Activated naive CD4-positive, alpha-beta T cell treated with Interleukin-2 at 50 U/mL for 16 hours (primary cell): ENCODE measurements at places on chromosomes 3 and 15.

DNA sequence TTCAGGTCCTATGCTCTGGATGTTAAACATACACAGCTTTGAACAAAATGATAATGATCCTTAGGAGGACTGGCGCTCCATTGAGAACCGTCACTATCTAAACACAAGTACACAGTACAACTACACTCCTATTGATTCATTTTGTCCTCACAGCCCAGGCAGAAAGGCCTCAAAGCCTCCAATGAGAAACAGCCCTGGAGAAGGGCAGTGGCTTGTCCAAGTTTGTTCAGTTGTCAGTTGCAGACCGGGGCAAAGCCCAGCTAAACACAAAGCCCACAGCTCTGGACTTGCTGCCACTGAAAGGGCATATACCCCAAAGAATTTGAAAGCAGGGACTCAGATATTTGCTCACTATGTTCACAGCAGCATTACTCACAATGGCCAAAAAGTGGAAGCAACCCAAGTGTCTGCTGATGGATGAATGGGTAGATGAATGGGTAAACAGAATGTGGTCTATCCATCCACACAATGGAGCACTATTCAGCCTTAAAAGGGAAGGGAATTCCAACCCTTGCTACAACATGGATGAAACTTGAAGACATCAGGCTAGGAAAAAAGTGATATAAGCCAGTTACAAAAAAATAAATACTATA lies 34.7 kb downstream of the NUP210 start:
- DNase-seq = no peak

DNA sequence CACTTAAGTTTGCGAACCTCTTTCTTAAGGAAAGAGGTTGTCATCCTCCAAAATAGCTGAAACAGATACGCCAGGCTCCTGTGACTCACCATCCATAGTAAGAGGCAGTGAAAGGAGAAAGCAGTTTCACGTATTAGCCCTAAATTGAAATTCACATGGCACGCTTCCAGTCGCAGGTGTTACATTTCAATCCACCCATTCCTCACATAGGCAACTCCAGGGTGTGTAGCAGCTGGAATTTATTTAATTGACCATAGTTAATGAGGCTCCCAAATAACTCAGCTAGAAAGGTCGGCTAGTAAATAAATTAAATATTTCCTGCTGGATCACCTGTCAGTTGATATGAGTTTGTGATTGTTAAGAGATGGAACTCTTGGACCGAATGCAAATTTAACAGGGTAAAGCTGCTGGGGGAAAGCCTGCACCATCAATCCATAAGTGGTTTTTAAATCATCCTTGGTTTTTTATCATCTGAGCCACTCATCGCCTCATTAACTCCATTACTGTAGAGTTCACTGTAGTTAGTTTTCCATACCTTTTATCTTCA lies 19.6 kb downstream of the NSUN3 start:
- no peak for DNase-seq

GRCh38 chr3:163513149-163513657 lies 1565.1 kb downstream of the SI start:
- no peak for DNase-seq

GRCh38 chr15:59553879-59554735 lies 57.5 kb upstream of the GCNT3 start:
- no peak for DNase-seq

DNA sequence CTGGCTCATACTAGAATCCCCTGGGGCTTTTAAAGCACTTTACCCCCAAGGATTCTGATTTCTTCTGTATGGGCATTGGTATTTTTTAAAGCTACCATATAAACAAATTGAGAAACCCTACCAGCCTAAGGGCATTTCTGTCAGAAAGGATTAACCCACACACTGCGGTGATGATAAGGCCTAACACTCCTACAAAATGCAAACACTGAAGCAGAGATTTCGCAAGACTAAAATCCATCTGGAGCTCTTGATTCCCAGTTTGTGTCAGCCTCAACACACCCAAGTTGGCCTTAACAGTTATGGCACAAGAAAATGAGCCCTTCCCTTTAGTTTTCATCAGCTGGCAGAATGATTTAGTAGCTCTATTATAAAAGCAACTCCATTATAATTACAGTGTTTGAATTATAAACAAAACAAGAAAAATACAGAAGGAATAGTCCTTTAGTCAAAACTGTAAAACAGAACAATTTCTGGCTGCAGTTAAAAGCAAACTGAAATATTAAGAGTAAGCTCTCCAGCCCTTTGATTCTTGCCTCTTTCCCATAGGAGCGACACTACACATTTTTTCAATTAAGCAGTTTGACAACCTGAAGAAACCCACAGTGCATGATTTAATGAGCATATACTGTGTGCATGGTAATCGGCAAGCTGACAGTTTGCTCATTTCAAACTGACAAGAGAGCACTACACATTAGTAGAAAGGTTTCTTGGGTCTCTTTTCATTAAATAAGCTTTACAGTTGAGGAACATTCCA lies 441.2 kb downstream of the FHIT start:
- no peak for DNase-seq

- no peak for DNase-seq
Observed at GRCh38 chr3:178193846-178194245, 342.4 kb upstream of the KCNMB2 start.

GRCh38 chr15:79653533-79653932 lies 221.4 kb downstream of the MINAR1 start:
- no peak for DNase-seq

- DNase-seq = no peak
Observed at GRCh38 chr3:98917608-98918007, 16.1 kb upstream of the DCBLD2 start.

DNA sequence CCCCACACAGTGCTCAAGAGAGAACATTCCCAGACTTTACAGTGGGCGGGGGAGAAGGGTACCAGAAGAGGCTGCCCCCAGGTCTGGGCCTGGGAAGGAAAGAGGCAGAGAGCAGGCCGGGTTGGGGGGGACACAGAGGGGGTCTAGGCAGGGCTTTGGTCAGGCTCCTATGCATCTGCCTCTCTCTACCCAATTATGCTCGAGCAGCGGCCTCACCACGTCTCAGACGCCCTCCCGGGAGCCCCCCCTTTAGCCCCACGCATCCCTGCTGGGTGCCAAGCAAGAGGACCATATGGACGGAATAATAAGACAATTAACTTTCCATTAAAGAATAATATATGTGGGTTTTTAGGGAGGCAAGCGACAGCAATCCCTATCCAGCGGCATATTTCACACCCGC lies 32.8 kb downstream of the CACNA2D2 start:
- no peak for DNase-seq

DNA sequence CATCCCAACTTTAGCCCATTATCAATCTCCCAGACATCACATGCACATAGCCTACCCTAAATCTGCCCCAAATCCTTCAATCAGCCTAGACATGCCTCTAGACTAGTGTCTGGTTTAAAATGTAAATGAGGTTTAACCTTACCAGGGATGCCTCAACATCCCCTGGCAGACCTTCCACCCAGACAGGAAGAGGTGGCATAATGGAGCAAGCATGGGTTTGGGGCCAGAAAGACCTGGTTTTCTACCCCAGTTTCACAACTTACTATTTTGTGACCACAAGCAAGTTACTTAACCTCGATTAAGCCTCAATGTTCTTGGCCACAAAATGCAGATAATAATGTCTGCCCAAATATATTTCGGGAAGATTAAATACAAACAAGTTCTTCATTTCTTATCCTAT lies 28.3 kb upstream of the THBS1 start:
- no peak for DNase-seq

GRCh38 chr15:72237029-72237852 lies 6.3 kb upstream of the PKM start:
- DNase-seq = peak; percentile 78

DNA sequence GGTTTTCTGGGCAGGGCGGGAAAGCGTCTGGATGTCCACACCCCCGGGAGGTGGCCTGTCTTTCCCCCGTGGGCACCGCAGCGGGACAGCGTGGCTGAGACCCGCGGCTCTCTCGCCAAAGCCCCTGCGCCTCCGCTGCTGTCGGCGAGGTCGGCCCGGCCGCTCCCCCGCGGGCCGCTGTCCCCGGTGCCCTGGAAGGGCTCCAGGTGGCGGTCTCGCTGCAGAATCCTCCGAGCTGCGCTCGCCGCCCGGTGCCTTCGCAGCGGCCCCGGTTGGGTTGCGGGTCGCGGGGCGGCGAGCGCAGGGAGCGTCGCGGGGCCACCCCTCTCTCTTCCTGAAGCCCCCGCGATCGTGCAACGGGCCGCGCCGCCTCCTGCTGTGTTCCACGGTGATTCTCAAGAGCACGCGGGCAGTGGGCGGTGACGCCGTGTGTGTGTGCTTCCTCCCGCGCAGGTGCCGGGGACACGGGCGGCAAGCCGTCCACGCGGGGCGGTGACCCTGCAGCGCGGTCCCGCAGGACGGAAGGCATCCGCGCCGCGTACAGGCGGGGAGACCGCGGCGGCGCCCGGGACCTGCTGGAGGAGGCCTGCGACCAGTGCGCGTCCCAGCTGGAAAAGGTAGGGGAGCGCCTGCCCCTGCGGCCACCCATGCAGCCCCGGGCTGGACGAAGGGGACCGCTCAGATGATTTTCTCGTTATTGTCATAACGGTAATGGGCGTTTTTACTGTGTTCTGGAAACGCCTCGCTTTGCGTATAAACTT lies 54.4 kb downstream of the LRRK1 start:
- no peak for DNase-seq

- no peak for DNase-seq
Observed at GRCh38 chr3:138569090-138569489, 25.0 kb downstream of the CEP70 start.

GRCh38 chr15:33125894-33126537 lies 68.5 kb downstream of the FMN1 start:
- DNase-seq = no peak

DNA sequence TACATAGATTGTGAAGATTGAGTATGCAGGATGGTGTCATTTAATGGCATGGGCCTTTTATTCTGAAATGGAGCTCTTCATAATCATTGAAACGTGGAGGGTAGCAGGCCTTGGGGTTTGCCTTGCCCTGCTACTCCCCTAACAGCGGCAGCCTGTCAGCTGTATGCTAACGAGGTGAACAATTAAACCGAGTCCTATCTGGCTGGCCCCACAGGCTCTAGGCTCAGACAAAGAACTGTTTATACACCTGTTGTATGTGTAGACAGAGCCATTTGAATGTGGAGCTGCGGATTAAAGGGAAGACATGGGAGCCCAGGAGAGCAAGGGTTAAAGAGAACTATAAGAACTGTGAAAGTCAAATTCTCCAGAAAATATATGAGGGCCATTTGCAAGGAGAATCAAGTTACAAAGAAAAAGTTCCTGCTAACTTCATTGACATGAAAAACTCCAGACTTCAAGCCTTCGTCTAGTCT lies 116.7 kb upstream of the CGNL1 start:
- DNase-seq = no peak

GRCh38 chr3:64815195-64815631 lies 127.4 kb upstream of the ADAMTS9 start:
- DNase-seq = no peak

DNA sequence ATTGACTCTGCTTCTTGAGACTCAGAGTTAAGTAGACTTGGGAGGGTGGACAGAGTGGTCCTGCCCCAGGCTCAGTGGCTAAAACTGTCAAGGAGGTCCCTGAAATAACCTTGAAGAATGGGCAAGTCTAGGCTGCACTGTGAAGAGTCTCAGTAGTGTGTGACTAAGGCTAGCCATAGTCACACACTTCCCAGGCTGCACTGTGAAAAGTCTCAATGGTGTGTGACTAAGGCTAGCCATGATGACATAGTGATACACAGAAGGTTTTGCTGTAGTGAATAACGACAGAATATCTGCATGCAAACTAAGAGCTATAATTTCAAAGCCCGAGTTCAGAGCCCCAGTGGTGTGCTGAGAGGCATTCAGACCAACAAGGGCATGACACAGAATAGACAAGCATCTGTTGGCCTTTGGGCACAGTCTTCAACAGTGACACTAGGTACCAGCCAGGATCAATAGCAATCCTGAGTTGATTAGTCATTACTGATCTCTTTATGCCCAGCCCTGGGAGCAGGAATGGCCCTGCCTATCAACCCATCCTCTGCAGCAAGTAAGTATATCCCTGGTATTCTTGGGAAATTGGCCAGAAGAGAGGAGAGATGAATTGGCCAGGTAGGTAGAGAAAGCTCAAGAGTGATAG lies 72.4 kb upstream of the BBX start:
- no peak for DNase-seq

DNA sequence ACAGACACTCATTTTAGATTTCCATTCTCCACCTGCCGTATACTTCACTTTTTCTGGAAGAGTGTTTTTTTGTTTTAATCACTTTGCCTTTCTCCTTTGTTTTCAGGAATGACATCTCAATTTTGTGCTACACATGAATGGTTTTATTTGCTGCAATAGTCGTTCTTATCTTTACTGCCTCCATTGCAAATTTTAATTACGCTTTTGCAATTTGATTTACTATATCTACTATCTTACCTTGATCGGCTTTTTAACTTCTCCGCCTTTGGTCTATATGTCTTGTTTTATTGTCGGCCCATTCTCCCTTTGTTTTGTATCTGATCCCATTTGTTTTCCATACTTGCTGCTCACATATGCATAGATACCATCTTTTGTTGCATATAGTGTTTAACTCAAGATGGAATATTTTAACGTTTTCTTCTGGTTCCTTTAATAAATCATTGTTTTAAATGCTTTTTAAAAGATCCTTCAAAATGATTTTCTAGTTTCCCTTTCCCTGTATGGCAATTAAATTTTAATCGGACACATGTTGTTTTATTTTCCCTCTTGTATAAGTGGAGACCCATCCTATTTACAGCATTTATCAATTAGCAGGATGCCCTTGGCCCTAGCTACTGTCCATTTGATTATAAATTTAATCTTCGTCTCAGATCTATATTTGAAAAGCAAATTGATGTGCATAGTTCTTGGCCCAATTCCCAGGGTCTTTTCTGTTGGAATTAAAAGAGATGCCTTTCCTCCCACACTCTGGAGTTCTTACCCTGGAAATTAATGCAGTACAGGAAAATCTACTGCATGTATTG lies 97.2 kb upstream of the CNTN4 start:
- DNase-seq = no peak

DNA sequence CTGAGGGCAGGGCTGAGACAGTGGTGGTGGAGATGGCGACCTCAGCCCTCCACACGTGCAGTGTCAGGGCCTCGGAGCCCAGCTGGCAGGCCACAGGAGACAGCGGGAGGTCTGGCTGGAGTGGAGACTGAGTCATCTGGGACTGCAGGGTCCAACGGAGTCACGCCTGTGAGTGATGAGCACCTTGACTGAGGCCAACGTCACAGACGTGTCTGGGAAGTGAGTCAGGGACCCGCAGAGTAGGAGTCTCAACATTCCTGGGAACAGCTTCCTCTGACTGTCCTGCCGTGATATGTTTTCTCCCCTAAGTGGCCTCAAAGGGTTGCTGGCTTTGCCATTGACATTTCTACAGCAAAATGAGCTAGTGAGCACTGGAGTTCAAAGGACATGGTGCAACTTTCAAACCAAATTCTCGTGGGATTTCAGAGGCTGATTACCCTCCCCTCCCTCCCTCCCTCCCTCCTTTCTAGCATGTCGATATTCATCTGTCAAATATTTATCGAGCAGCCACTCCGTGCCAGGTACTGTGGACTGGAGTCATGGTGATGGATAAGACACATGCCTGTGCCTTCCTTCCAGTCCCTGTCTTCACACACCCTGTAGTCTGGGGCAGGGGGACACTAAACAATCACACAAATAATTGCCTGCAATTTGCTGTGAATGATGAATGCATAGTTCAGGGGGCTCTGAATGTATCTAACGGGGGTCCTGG lies 53.3 kb upstream of the AMOTL2 start:
- DNase-seq = no peak

- no peak for DNase-seq
Observed at GRCh38 chr3:134076851-134077250, 47.1 kb upstream of the SLCO2A1 start.

GRCh38 chr15:60583946-60584345 lies 105.0 kb upstream of the ICE2 start:
- no peak for DNase-seq

- DNase-seq = no peak
Observed at GRCh38 chr3:15521573-15521965, at the start of gene COLQ. TSS of gene COLQ (minus strand) at chr3:15521706. CDS start at chr3:15521625, 81 bp downstream.
